Activated CD8-positive, alpha-beta T cell treated with anti-CD3 and anti-CD28 coated beads for 36 hours (primary cell): ENCODE measurements at places on chromosomes 5 and 9. TPM values are rescaled to one million over a fixed set of nuclear protein-coding genes. Genes with fewer than 3 reads are reported as not detected.

- no peak for DNase-seq
These were observed 14.1 kb downstream of the ZFP62 start for GRCh38 chr5:180847026-180847425.

- DNase-seq: no peak
These were observed 61.3 kb downstream of the DROSHA start for GRCh38 chr5:31470608-31471007.

- no peak for DNase-seq
These were observed 103.5 kb downstream of the MAPKAP1 start for GRCh38 chr9:125603478-125604021.

DNA sequence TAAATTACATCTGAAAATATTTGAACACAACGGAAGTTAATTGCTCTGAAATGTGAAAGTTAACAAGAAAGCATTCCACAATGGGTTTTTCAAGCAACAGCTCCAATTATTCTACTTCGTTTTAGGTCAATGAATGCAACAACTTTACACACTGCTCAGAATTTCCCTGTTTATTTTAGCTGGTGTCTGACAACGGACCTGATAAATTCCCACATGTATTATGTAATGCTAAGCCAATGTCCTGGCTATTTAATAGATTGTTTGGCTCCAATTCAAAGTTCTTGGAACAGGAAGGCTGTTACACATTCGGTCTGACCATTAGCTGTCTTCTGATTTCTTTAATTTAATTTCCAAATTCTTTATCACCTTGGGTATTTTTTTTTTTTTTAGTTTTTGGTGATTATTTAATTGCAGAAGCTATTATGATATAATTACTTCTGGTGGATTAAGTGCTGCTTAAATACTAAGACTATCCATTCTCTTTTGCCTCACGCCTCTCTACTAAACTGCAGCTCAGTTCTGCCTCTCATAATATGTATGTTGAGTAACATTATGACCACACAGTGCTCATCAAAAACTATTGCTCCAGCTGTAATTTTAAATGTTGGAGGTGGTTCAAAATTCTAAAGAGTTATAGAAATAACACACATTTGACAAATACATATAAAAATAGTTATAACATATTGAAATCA is 57.9 kb downstream of the MEF2C start:
- DNase-seq: no peak

DNA sequence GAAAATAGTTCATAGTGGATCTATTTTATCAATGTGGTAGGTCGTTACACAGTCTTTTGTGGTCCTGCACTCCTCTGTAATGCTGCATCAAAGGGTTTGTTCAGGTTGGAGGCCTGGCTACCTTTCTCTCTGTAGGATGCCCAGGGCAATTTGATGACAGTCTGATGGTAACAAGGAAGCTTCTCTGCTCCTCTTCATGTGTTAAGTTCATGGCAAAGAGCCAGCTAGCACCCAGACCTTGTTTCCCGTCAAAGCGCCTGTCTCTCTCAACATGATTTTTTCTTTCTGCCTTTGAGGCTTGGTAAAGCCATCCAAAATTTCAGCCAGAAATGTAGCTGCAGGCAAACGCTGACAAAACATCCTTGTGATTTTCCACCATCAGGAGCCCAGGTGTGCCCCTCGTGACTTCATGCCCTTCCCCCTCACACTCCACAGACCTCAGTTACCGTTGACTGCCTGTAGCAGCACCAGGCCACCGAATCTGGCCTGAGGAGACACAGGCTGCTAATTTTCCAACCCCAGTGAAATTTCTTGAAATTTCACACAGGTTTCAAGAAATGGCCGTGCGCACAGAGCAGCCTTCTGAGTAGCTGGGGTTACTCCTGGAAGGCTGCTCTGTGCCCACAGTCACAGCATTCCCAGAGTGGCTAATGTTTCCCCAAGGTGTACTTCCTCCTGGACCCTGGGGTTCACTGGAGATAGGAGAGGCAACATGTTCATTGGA is 292.7 kb downstream of the CWC27 start:
- no peak for DNase-seq

DNA sequence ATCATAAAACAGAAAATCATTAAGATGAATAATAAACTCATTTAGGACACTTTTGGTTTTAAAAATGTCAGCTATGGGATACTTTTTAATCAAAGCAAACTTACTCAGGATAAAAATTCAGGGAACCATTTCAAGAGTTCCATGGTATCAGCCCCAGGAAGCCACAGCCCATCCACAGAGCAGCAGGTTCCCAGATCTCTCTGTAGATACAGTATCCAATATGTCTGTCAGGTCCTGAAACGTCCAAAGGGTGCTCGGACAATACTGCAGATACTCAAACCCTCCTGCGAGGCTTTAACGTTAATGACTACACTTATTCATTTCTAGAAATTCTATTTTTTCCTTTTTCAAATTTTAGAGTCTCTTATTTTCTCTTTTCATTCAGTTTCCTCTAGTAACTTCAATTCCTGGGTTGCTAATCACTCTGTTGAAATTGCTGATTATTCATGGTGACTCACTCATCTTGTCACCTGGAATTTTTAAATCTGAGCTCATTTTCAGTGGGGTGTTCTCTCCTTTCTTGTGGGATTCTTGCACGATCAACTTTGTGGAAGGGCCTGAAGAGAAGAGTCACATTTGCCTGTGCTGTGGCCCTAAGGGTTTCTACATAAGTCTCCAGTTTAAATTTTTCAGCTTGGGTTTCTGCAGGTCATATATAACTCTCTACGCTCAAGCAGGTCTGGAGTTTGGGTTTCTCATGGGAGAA is 435.8 kb downstream of the CTNND2 start:
- DNase-seq: no peak

DNA sequence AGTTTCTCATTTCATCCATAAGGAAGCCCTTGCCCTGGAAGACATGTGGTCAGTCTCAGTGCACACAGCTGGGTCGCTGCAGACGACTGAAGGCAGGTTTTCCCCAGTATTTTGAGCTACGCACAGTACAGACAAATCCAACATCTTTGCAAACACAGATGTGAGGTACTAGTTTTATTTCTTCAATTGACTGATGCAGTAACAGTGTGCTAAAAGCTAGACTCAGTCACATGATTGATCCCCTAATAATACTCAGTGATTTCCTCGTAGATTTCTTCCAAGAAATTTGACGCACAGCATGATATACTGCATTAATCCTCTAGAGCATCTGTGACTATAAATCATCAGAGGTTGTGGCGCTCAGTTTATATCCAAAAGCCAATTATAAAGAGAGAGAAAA is 346.1 kb downstream of the DIRAS2 start:
- DNase-seq: no peak

DNA sequence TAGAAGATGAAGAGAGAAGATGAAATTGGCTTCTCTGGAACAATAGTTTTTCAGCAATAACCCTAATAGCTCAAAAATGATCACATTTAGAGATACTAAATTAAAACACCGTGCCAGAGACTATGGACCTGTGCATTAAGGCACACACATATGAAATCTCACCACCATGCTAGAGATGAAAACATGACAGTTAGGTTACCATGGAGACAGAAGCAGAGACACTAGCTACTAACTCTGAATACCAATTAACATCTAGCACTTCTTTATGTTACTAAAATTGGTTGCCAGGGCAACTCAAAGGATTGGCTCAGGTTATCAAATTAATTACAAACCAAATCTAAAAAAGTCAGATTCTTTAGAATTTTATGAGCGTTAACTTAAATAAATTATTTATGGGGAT is 337.7 kb downstream of the PLK2 start:
- no peak for DNase-seq

- DNase-seq: no peak
These were observed 25.1 kb upstream of the FCN1 start for GRCh38 chr9:134942788-134943184.

DNA sequence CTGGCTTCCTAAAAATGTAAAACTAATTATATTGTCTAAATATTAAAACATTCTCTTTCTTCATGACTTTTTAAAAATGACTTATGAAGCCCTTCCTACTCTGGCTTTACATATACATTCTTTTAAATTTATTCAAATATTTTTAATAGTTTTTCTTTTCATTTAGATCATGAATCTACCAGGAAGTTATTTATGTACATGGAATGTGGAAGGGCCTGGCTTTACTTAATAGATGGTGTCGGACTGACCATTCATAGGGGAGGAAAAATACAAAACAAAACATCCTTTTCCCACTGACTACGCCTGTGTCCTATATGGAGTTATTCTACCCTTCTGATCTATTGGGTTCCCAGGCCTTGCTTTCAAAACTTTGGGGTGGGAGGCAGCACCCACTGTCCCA is 129.8 kb downstream of the MACROH2A1 start:
- DNase-seq: no peak

DNA sequence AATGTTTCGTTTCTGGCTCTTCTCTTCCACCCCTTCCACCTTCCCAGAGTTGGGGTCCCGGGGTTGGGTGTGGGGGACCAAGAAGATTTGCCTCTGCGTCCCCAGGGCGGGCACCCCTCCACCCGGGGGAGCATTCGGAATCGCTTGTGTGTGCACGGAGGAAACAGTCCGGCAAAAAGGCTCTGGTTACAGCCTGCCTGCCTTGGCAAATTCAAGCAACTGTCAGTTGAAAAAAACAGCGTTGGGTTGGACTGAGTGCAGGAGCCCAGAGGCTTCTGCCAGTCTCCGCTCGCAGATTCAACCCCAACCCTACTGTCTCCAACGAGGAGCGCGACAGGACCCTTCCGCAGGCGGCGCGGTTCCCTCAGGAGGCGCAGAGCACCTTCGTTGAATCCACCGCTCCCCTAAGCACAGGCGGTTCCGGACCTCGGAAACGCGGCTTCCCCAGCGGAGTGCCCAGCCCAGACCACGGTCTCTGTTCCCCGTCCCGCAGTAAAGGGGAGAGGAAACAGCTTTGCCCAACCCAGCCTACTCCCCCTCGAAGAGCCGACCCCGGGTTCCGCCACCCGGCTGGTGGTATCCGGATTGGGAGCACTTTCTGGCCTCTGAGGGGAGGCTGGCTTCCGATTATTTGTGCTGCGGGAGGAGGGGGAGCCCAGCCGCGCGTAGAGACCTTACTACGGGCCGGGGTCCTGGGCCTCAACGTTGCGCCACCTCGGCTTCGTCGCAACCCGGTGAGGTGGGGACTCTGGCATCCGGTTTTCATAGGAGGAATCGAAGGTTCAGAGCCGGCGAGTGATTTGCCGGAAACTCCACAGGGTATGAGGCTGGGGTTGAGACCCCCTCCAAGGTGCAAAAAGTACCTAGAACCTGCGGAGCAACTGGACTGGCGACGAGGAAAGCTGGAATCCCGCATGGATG is 9.6 kb downstream of the LHX6 start:
- no peak for DNase-seq

DNA sequence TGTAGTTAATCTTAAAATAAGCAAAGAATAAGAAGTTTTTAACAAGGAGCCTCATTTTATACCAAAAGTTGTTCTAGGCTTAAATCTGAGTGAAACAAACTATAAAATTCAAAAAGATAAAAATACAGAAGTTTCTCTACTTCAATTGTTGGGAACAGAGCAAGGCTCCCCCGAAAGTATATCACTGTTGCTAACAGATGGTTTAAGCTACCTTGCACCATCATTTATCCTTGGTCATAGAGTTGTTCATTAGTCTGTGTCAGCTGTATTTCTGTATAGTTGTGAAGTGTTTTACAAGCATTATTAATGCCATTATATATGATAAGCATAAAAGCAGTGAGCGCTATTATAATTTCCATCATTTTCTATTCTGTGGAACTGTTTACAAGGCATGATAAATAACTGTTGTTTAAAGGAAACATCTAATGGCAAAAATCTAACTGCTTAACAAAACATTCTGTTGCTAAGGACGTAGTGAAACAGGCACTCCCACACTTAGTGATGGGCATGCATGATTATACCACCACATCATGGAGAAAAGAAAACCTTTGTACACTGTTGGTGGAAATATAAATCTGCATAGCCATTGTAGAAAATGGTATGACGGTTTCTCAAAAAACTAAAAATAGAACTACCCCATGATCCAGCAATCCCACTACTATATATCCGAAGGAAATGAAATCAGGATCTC is 23.3 kb upstream of the ACO1 start:
- DNase-seq: no peak

DNA sequence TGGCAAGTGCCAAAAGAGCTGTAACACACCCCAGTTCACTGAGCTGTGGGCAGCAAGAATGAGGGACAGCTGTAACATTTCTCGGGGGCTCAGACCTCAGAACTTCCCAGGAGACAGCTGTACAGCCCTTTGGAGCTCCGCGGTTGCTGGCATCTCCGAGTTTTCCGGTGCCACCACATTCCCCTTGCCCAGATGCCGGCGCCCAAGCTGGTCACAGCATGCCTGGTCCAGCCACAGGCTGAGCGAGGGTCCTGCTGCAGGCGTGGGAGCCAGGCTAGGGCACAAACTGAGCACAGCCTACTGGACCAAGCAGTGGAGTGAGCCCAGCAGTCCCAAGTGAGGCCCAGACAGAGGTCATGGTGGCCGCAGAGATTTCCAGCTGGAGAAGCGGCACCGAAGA is 797.7 kb upstream of the EDIL3 start:
- no peak for DNase-seq

GRCh38 chr5:147361441-147362175 is 126.8 kb downstream of the STK32A start:
- no peak for DNase-seq

DNA sequence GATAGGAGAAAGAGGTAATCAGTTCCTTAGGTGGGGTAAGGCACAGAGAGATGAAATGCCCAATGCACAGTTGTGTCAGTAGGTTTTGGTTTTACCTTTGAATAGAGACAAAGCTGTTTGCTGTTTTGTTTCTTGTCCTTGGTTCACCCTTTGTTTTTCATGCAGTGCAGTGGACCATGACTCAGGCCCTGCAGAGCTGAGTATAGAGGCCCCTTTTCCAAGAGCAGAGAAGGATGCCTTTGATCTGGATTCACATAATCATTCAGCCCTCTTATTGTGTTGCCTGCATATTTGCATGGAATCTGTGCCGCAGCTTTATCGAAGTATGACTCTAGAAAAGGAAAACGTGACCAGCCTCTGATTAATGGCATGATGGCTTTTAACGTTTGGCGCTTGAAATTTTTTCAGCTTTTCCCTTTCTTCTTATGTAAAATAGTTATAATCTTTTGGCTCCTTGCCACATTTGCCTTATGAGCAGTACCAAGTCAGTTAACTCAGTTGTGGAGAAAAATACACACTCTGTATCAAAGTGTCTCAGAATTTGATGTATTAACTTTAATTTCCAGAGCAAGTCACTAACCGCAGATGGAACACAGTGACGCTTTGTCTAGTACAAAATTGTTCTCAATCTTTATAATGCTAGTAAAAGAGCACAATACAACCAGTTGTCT is 197.6 kb downstream of the KDM4C start:
- DNase-seq: peak; percentile 15

DNA sequence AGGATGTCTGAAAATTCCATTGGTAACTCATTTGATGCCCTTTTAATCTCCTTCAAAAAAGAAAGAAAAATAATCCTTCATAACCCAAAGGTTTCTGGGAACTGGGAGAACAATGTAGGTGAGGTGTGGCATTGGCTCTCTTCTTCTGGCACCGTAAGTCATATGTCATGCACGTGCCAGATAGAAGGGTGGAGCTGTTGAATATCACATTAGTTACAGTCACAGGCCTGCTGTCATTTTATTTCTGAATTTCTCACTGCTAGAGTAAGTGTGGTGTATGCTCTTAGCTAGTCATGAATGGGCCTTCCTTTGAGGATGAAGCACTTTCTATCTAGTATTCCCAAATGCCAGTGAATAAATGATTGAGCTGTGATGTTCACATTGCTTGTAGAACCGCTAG is 201.8 kb upstream of the SGCD start:
- no peak for DNase-seq

- no peak for DNase-seq
These were observed 145.9 kb downstream of the PRELID2 start for GRCh38 chr5:145689235-145689634.

Gene IRF1
- total RNA-seq: 128 TPM

Gene FASTKD3
- 10.6 TPM for total RNA-seq

Gene DND1
- 2.9 TPM for total RNA-seq

Gene CORO2A
- 13.4 TPM for total RNA-seq

Gene RFX3
- 10.3 TPM for total RNA-seq

Gene ENHO
- total RNA-seq: not detected

Gene HSPB3
- total RNA-seq: not detected
